Iris pigment epithelial cell (primary cell): ENCODE measurements at places on chromosomes 6 and 20.

DNA sequence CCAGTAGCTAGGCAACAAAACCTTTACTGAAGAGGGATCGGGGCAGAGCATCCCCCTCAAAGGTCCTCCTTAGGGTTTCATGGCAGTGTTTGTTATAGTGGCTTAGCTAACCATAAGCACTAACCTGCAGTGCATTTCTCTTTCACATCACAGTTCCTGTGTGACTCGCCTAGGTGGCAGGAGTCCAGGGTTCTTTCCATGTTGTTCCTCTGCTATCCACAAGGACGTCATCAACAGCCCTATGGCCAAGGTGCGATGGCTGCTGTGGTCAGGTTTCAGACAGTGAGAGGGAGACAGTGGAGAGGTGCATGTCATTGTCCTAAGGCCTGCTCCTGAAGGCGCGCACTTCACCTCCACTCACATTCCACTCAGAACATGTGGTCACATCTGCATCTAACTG lies 38.8 kb upstream of the FOXA2 start:
- no peak for DNase-seq

GRCh38 chr6:106974336-106974998 lies at the start of gene CD24:
CD24 (minus strand) TSS chr6:106974729; CDS start chr6:106974646, 83 bp downstream.
- DNase-seq = no peak

- DNase-seq = no peak
These were observed 25.4 kb upstream of the PI16 start for GRCh38 chr6:36929152-36929551.

DNA sequence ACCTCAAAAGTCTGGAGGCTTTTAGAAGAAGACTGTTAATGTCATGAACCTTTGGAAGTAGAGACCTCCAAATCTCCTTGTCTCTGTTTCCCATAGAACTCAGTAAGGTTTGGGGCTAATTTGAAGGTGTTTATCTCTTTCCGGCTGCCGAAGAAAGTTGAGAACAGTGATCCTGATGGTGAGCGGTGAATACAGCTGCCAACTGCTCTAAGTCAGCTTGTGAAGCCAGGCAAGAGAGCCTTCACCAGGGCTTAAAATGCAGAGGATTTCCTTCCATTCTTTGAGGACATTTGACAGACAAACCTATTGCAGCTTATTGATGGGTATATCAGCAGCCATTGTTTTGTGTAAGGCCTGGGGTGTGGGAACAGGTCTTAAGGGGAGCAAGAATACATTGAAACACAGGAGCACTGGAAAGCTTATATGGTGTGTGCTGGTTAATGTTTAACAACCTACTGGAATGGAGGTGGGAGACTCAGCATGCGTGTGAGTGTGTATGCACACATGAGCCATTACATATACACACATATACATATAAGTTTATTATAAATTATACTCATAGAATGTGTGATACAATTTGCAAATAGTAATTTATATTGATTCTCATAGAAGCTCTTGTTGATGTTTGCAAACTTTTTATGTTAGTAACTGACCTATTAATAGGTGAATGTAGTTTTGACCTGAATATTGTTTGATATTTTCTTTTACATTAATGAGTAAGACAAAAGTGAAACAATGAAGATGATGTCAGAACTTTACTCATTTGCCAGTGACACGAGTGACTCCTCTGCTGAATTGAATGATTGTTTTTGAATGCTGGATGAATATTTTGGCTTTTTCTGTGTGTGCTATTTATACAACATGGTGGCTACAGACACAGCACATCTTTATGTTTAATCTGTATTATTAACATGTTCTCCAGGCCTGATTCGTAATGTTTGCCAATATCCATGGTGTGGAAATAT lies 18.1 kb downstream of the PLEKHG1 start:
- DNase-seq = no peak

DNA sequence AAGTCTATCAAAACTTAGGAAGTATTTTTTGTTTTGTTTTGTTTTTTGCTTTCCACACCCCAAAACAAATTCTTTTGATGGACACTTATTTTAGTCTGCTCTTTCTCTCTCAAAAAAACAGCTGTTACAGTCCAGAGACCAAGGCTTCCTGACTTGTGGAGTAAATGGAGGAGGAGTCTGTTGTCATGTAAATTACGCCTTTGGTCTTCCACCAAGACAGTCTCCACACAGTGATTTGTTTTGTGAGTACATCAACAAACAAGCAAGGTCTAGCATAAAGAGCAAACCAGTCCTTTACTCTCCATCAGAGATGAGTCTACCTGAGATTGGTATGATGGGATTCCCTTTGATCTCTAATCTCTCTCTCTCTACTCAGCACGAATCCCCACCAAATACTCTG lies 588.0 kb upstream of the ARID1B start:
- DNase-seq = no peak

DNA sequence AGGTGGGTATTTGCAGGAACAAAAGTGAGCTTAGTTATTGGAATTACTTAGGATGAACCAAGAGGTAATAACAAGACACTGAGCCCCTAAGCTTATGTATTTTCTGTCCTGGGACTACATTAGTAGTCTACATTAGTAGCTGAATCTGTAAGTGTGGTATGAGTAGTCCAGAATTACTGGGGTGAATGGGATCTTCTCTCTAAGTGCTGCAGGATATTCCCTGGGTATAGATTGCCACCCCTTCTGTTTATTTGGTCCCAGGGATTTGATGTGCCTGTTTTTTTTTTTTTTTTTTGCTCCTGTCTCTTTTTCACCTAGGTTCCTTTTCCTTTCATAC lies 5.9 kb downstream of the CD2AP start:
- DNase-seq = no peak
